ENCODE measurements at places on chromosomes 1 and 21.

DNA sequence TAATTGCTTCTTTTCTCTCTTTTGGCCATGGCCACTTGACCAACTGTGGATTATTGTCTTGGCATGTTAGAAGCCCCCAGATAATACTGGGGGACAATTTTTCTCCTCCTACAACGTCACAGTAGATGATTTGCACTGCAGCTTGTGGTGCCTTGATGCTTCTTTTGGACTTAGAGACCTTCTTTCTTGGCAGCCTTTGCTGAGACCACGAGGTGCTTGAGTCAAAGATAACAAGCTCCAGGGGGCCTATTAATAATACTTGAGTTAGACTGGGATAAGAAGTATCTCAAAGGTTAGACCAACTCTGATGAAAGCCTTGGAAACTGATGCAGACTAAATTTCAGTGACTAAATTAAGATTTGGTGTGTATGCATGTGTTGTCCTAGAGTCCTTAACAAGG, 3.2 kb downstream of the PPP1R12B start:
- no peak for DNase-seq

DNA sequence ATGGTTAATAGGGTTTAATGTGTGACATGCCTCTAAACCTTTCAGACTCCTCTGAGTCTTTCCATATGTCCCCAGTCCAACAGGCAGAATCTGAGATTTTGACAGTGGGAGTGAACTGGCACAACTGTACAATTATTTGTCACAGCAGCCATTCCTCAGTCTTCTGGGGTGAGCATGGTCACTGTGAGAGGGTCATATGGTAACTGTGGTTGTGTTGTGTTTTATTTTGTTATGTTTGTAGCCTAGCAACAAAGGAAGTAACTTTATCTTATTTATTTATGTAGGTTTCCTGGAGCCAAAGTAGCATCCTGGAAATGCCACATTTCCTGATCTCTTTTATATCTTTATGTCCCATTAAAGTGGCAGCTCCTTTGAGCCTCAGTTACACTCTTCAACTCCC, 1067.9 kb downstream of the TTLL7 start:
- no peak for DNase-seq

GRCh38 chr1:65045022-65045817, 78.9 kb upstream of the JAK1 start:
- no peak for DNase-seq

GRCh38 chr1:220717800-220718640, 27.9 kb downstream of the C1orf115 start:
- no peak for DNase-seq

DNA sequence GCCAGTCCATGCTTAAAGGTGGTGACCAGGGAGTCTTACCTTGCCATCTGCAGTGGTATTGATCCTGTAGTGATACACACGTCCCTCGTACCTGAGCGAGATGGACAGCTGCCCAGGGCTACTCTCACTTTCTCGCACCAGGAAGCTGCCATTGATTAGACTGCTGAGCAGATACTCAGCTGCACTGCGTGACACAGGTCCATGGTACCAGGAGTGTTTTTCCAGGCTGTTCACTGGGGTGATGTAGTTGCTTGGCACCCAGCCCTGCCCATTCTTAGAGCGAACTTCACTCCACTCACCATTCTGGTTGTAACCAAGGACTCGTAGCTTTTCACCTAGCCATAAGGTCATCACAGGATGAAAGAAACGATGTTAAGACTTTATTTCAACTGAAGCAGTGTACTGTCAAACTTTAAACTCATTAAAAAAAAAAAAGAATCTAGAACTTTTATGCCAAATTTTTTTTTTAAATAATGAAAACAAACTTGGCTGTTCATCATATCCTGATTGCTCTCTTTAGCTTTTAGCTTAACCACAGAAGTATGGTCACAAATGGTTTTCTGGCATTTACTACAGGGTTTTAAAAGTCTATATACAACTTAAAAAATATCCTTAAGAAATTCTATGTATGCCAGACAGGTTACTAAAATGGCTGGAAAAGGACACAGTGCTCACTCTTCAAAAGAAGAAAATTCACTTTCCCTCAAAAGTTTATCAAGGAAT, 44.6 kb downstream of the TOR3A start:
- no peak for DNase-seq

- peak; percentile 5 for DNase-seq
Observed at GRCh38 chr1:197948926-197949899, 32.0 kb downstream of the LHX9 start.

DNA sequence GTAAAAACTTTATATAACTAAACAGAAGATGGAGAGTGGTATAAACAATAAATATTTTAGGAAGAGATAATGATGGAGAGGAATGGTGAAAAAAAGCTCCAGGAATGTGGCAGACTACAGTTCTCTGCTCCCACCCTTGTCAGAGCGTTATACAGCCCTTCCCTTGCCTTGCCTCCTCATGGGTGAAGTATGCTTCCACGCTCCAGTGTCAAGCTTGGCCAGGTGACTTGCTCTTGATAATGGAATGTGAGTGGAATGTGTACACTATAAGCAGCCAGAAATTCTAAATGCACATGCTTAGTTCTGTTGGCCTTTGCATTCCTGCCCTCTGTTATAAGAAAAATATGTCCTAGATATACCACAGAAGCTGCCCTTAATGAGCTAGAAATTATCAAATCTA, 24.7 kb upstream of the POGK start:
- DNase-seq: no peak

DNA sequence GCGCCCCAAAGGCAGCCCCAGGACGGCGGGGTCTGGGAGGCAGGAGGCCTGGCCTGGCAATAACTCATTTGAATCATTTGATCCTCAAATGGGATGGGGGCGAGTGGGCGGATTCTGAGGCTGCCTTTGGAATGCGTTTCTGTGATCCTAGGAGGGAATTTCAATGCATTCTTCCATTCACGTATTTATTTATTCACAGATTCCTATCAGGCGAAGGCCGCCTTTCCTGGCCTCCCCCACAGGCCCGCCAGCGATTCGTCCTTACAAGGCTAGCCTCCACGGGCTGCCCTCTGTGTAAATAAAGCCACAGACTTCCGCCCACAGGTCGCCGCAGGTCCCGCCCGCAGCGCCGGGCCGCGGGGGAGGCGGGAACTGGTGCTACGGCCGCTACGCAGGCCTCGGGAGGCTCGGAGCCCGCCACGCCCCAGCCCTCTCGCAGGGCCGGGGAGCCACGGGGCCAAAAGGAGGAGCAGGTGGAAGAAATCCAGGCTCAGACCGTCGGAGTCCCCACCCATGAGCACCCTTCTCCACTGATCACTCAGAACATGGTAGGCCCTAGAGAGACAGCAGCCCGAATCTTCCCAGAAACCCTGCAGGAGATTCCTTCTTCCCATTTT, 31.3 kb upstream of the JUN start:
- DNase-seq: peak; percentile 36

GRCh38 chr1:156957634-156958033, 37.2 kb downstream of the LRRC71 start:
- no peak for DNase-seq

- peak; percentile 80 for DNase-seq
Observed at GRCh38 chr1:26358411-26359384, 4.8 kb upstream of the CRYBG2 start.

- DNase-seq: no peak
Observed at GRCh38 chr21:45388011-45388521, 16.9 kb upstream of the COL18A1 start.

DNA sequence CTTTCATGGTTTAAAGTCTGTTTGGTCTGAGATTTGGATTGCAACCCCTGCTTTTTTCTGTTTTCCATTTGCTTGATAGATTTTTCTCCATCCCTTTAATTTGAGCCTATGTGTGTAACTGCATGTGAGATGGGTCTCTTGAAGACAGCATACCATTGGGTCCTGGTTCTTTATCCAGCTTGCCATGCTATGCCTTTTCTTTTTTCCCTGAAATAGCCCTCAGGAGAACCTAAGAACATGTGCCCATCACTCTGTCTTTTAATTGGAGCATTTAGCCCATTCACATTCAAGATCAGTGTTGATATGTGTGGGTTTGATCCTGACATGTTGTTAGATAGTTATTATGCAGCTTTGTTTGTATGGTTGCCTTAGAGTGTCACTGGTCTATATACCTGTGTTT, 21.7 kb upstream of the DENND1B start:
- no peak for DNase-seq

GRCh38 chr1:182718311-182718710, 33.9 kb upstream of the RGS8 start:
- no peak for DNase-seq

DNA sequence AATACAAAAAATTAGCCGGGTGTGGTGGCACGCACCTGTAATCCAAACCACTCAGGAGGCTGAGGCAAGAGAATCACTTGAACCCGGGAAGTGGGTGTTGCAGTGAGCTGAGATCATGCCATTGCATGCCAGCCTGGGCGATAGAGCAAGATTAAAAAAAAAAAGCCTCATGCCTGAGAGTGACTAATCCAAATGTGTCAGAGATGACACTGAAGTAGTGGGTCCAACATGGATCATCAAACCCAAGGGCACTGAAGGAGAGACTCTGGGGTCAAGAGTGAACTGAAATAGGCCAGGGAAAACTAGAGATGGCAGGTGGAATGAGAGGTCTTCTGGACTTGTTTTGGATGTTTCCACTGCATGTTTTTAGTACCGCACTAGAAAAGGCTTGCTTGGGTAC, 10.2 kb upstream of the CACHD1 start:
- DNase-seq: no peak

DNA sequence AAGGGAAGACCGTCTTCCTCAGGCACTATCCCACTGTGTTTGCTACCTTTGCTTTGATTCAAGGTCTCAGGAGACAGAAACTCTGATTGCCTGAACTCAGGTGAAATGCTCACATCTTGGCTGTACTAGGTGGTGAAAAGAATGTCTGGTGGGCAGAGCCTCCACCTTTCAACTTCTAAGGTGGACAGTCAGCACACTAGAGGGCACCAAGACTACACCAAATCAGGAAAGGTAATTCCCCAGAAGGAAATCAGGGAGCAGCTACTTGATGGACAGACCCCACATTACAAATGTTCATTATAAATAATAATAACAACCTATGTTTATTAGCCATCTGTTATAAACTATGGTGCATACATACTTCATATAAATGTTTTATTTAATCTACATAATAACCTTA, 220.9 kb downstream of the ATG4C start:
- no peak for DNase-seq

GRCh38 chr21:34235514-34235913, 128.3 kb upstream of the KCNE2 start:
- no peak for DNase-seq

DNA sequence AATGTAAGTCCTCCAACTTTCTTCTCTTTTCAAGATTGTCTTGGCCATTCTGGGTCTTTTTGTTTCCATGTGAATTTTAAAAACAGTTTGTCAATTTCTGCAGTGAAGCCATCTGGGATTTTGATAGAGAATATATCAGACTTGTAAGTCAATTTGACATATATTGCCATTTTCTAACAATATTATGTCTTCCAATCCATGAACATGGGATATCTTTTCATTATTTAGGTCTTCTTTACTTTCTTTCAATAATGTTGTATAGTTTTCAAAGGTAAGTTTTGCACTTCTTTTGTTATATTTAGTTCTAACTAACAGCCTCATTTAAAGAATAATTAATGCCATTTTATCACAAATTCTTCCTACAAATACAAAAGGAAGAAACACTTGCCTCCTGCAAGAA, 73.4 kb downstream of the STUM start:
- DNase-seq: no peak

GRCh38 chr1:235710687-235711086, 61.1 kb upstream of the GNG4 start:
- DNase-seq: no peak

GRCh38 chr1:54559771-54560231, 11.8 kb downstream of the ACOT11 start:
- no peak for DNase-seq

DNA sequence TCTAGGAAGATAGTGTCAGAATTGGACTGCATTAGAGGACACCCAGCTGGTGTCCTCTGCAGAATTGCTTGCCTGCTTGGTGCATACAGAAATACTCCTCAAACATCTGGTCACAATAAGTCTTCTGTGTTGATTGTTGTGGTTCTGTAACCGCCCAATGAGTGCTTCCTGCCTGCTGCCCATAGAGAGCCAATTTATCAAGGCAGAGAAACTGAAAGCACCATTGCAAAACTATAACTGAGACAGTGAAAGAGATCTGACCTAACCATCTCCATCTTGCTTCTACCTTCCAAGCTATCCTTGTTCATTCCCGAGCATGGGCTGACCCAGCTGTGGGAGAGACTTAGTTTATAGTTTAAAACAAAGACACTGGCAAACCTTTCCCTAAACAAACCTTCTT, 462.4 kb upstream of the RGS18 start:
- no peak for DNase-seq

- no peak for DNase-seq
Observed at GRCh38 chr1:205046870-205047269, 3.9 kb downstream of the CNTN2 start.

DNA sequence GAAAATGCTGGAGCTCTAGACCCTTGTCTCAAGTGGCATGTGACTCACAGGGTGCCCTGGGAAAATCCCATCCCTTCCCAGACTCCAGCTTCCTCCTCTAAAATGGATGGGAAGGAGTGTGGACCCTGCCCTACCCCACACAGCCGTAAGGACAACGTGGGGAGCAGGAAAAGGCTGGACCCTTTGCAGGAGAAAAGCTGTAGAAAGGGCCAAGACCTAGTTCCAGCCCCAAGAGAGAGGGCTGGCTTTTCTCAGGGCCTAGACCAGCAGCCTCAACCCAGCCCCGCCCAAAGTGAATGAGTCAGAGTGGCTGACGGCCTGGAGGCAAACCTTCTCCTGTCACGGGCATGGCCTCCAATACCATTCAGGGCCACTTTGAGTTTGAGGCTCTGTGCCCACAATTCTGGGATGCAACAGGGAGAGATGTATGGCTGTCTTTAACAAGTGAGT, 1.1 kb downstream of the LAMB3 start:
- DNase-seq: peak; percentile 53

GRCh38 chr1:233357595-233358397, 30.3 kb downstream of the MAP3K21 start:
- DNase-seq: no peak

DNA sequence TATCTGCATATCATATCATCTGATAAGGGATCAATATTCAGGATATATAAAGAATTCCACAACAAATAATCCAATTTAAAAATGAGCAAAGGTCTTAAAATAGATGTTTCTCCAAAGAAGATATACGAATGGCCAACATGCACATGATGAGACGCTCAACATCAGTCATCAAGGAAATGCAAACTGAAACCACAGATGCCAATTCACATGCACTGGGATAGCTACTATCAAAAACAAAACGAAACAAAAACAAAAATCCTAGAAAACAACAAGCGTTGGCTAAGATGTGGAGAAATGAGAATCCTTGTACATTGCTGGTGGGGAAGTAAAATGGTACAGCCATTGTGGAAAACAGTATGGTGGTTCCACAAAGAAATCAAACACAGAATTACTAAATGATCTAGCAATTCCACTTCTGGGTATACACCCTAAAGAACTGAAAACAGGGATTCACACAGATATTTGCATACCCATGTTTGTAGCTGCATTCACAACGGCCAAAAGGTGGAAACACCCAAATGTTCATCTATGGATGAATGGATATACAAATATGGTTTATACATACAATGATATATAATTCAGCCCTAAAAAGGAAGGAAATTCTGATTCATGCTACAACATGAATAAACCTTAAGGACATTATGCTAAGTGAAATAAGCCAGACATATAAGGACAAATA, 79.4 kb downstream of the PCSK9 start:
- no peak for DNase-seq
